ENCODE measurements at places on chromosomes 12 and 14. TPM values are rescaled to one million over a fixed set of nuclear protein-coding genes. Genes with fewer than 3 reads are reported as not detected.

Gene ART4
- not detected for polyA plus RNA-seq

Gene HSPA2
- polyA plus RNA-seq = 20.0 TPM

Gene C2CD5
- 9.2 TPM for polyA plus RNA-seq

Gene CLEC1A
- not detected for polyA plus RNA-seq

Gene PLEKHD1
- not detected for polyA plus RNA-seq

Gene GPR68
- 0.94 TPM for polyA plus RNA-seq

Gene SMOC1
- polyA plus RNA-seq = 3.2 TPM

Gene CISTR
- polyA plus RNA-seq = not detected

Gene AHSA1
- 190 TPM for polyA plus RNA-seq

Gene TAS2R50
- polyA plus RNA-seq = not detected

Gene FANCM
- 1.7 TPM for polyA plus RNA-seq

Gene FBXO33
- 6.1 TPM for polyA plus RNA-seq

Gene SERPINA10
- not detected for polyA plus RNA-seq

Gene KLHL28
- 2.9 TPM for polyA plus RNA-seq
